ENCODE measurements at places on chromosomes 4 and X.

GRCh38 chr4:99855678-99856077 lies 38.5 kb downstream of the LAMTOR3 start:
- DNase-seq, result no peak

DNA sequence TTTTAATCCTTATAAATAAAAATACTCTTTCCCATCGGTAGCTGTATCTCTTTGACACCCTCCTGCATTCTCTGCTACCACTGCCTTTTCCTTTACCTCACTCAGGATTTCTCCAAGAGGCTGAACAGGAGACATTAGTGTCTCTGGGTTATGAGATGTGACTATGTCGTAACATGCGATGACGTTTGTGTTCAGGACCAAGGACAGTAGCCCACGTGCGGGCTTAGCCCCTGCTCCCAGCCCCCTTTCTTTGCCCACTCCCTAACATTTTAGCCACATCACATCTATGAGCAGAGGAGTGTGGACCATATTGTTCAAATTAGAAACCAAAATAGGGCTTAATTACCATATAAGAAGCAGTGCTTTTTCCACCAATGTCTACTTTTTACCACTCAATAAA lies 369.3 kb downstream of the FBXW7 start:
- DNase-seq, result peak; percentile 78

DNA sequence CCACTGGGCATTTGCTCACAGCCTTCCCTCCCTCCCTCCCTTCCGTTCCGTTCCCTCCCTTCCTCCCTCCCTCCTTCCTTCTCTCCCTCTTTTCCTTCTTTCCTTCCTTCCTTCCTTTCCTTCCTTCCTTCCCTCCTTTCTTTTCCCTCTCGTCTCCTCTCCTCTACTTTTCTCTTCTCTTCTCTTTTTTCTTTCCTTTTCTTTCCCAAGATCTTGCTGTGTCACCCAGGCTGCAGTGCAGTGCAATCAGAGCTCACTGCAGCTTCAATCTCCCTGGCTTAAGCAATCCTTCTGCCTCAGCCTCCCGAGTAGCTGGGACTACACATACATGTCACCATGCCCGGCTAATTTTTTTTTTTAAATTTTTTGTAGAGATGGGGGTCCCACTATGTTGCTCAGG lies 26.7 kb upstream of the ING2 start:
- DNase-seq, result no peak

DNA sequence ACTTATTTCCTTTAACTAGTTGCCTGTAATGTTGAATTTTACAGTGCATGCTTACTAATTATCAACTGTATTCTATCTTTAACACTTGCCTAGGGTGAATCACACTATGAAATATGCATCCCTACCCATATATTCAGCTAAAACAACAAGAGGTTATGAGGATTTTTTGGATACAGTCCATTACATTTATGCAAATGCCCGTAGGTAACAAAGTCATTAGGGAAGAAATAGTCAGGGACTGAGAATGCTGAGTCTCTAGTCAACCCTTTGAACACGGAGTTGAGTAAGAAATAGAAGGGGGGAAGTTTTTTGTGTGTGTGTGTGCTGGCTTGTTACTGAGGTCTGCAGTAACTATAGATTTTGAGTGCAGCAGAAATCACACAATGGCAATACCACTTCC lies 26.1 kb upstream of the CBLL2 start:
- DNase-seq, result no peak

- DNase-seq, result no peak
Observed at GRCh38 chr4:114980932-114981708, 132.3 kb downstream of the NDST4 start.

DNA sequence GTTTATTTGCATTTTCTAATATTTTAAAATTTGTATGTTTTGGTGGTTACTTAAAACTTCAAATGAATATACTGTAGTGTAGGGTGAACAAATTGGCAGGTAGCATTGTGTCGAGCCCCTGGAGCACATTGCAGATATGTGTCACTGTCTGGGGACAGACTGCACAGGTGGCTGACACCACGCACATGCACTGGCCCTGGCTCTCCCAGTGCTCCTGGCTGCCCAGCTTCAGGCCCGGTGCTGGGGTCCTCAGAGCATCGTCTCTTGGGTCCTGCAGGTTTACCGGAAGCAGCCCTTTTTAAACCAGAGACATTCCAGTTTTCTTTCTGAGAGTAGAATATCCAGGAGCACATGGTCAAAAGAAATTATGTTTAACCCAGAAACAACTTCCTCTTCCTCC lies 15.6 kb downstream of the BST1 start:
- DNase-seq, result no peak

DNA sequence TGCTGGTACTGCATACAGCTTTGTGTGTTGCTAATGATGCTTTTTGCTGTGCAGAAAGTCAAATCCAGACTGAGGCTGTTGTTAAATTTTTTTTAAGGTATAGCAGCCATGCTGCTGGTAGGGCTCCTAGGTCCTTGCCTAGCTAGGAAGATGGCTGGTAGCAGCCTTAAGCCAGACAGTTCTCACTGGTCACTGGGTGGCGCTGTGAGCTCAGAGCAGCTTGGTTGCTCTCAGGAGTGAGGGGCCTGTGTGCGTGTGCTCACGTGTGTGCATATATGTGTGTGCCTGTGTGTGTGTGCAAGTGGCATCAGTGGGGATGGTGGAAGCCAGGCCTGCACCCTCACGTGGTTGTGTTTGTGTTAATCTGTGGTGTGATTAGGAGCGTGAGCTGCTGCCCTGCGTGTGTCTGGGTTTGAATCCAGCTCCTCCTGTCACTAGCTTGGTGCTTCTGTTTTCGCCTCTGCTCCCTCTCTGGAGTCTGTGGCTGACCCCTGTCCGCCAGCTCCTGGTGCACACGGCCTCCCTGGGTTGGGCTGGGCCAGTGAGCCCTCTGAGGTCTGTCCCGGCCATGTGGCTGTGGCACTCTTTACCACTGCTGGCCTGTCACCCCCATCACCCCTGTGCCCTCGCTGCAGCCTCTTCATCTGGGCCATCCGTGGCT lies 46.1 kb downstream of the SORCS2 start:
- peak; percentile 62 for DNase-seq

GRCh38 chrX:47175588-47175980 lies 18.0 kb upstream of the UBA1 start:
- DNase-seq, result no peak

GRCh38 chr4:21507439-21507838 lies 441.1 kb downstream of the KCNIP4 start:
- DNase-seq, result no peak

Measured in eye (tissue), 1 donor.